ENCODE measurements at places on chromosomes 16 and 17.

GRCh38 chr16:76819226-76819916, 371.6 kb upstream of the MON1B start:
- no peak for DNase-seq

DNA sequence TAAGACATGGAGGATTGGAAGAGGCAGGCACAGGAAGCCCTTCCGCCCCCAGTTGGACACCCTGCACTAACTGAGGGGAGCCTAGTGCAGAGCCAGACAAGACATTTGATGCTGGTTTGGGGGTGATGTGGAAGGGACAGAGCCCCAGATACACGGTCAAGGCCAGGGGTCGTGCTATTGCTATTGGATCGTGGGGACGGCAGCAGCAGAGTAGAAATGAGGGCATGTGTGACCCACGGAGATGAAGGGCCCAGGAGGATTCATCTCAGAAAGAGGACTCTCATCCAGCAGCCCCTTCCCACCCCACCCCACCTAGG, 2.0 kb upstream of the VAMP2 start:
- DNase-seq = no peak

GRCh38 chr16:79482011-79482410, 118.5 kb downstream of the MAF start:
- DNase-seq = no peak

DNA sequence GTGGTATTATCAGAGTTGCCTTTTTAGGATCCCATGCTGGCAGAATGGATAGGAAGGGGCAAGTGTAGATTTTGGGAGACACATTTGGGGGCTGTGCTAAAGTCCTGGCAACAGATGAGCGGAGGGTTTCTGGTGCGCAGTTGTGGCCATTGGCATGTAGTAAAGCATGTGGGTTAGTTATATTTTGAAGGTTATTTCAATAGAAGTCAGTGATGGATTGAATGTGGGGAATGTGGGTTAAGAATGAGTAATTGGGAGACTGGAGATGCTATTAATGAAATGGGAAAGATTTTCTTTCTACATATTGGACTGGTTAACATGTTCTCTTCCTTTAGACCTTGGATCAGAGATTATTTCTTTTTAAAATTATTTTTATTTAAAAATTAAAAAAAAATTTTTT, 10.0 kb downstream of the DUS2 start:
- no peak for DNase-seq

DNA sequence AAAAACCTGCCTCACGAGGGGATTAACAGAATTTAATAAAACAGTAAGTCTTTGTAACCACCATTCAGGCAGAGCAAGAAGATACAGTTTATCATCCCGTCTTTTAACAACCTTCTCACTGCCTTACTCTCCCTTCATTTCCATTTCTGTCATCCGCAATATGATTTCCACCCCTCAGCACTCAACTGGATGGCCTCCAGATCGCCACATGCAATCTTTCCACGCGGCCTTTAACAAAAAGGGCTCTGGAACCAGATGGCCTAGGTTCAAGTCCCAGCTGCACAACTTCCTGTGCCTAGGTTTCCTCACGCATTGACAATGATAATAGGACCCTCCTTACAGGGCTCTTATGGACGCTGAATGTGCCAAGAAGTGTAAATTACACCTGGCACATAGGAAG, 103.6 kb downstream of the GAS7 start:
- no peak for DNase-seq

GRCh38 chr16:30766206-30766932, 4.2 kb downstream of the RNF40 start:
- DNase-seq = no peak

DNA sequence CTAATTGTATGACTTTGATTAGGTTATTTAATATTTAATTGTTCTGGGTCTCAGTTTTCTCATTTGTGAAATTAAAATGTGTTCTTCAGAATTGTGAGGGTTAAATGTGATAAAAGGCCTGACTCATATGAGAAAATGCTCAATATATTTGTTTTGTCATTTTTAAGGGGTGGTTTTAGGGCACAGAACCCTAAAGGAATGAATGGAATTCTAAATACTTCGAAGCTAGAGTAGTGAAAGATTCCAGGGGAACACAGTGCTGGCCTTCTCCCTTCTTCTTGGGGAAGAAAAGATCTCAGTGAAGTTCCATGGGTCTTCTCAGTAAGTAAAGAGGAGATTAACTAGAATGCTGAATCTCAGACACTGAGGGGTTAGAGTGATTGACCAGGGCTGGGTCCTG, 3.9 kb upstream of the SMPD3 start:
- DNase-seq = no peak

GRCh38 chr17:79651266-79651665, 40.4 kb upstream of the RBFOX3 start:
- DNase-seq = peak; percentile 28

DNA sequence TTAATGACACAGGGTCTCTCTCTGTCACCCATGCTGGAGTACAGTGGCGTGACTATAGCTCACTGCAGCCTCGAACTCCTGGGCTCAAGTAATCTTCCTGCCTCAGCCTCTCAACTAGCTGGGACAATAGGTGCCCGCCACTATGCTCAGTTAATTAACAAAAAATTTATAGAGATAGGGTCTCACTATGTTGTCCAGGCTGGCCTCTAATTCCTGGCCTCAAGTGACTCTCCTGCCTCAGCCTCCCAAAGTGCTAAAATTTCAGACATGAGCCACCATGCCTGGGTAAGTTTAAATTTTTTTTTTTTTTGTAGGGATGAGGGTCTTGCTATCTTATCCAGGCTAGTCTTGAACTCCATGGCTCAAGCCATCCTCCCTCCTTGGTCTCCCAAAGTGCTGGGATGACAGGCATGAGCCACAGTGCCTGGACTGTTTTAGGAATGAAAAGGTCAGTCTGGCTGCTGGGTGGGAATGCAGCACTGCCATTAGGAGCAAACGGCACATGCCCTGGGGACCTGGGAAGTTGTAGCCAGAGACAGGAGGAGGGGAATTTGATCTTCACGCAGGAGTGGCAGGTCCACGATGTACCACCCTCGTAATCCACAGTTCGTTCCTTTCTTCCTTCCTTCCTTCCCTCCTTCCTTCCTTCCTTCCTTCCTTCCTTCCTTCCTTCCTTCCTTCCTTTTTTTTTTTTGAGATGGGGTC, 106.7 kb downstream of the HAPSTR1 start:
- no peak for DNase-seq

- no peak for DNase-seq
Observed at GRCh38 chr16:64659866-64660265, 462.0 kb downstream of the CDH11 start.

DNA sequence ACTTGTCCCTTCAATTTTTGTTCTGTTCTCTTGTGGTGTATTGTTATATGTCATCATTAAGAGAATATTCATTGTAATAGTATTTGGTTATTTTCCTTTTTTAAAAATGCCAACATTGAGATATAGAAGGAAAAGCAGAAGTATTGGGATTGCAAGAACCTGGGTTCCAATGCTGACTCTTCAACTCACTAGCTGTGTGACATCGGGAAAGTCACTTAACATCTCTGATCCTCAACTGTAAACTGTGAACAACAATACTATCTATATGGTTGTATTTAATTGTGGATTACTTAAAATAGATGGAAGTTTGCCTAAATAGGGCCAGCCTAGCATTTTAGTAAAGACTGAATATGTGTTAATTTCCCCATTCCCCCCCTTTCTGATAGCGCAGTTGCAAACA, 55.8 kb downstream of the TMEM186 start:
- no peak for DNase-seq

GRCh38 chr16:57133886-57134285, 41.5 kb downstream of the CPNE2 start:
- no peak for DNase-seq

DNA sequence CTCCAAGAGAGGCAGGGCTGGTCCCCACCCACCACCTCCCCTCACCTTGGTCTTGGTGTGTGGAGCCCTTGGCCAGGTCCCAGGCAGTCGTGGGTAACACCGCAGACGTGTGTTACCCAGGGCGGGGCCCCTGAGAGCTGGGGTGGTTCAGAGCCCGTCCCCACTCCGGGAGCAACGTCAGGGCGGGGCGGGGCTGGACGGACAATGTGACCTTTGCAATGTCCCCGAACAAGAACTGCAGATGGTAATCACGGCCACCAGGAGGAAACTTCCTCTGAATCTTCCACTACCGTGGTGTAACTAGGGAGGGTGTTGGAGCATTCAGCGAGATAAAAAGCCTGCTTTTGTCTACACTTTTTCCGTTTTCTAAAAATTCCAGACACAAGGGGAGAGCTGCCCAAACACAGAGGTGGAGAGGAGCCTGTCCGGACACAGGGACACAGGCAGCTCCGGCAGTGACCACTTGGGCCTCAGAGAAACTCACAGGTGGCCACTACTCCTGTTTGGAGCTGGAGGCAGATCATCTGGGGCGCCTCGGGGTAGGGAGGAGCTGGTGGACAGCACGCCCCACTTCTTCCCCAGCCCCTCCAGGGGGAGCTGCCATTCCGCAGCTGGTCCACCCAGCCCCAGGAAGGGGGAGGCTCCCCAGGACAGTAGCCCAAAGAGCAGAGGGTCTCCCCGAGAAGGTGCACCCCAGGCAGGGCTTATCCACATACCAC, 14.2 kb upstream of the SLC38A10 start:
- peak; percentile 70 for DNase-seq

DNA sequence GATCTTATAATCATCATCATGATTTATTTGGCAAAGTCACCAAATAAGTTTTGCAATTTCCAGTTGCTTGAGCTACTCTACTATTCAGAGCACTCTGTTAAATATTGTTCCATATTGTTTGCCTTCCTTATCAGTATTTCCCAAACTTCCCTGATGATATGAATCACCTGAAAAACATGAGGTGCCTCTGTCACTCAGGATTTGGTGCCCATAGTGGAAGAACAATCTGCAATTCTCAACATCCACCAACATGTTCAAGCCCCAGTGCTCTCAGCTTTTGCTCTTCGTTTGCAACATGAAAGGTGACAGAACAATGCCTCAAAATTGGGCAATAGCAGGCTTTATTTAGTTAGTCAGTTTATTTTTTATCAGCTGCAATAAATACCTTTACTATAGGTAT, 28.6 kb upstream of the WSB1 start:
- DNase-seq = no peak

GRCh38 chr17:10177913-10178505, 20.4 kb downstream of the GAS7 start:
- no peak for DNase-seq

DNA sequence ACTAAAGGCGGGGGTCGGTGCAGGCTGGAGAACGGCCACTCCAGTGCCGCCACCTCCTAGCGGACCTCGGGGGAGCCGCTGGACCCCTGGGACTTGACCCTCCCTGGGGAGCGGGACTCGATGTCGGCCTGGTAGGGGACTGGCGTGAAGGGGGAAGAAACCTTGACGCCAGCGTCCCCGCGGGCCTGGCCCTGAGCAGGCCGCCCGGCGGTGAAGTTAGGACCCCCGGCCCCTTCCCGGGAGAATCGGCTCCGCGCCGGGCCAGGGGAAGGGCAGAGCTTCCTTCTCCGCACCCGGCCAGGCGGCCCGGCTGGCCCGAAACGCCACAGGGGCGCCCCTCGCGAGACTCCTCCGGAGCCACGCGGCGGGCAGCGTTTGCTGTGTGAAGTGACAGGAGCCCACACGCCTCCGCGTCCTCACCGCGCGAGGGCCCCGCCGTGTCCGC, 389 bp downstream of the DUS1L start:
- no peak for DNase-seq

DNA sequence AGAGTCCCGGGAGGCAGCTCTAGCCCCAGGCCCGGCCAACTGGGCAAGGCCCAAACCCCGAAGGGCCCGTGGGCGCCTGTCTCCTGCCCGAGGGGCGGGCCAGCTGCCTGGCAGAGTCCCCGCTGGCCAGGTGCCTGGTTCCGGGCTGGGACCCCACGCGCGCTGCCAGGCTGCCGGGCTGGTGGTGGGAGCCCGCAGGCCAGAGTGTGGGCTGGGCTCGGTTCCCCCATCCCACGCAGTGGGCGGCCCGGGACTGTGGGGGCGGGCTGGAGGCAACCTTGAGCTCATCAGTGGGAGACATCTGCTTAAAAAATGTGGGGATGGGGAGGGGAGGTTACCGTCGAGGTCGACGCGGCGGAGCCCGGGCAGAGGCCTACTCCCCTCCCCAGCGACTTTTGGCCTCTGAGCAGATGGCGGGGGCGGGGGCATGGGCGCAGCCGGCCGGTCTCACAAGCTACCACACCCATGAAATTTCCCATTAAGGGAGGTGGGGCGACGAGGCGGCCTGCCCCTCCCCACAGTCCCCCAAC, 176.4 kb upstream of the GSE1 start:
- no peak for DNase-seq

- DNase-seq = no peak
Observed at GRCh38 chr17:31877911-31878702, 19.1 kb upstream of the COPRS start.

GRCh38 chr17:36869856-36870719, 67.2 kb upstream of the LHX1 start:
- no peak for DNase-seq

GRCh38 chr17:49063652-49064051, 66.5 kb downstream of the IGF2BP1 start:
- DNase-seq = no peak

DNA sequence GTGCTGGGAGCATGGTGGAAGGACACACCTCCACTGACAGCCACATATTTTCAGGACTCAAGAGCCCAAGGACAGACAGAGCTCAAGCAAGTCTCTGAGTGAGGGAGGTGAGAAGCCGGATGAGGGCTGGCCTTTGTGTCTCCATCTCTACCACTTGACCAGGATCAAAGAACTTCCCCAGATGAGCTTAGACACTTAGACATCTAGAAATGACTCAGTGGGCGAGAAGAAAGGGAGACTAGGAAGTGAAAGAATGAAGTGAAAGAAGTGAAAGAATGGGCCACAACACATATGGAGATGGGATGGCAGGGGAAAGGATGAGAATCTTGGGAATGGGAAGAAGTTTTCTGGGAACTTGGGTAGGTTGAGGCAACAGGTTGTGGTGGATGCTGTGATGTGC, 274.9 kb upstream of the CCL2 start:
- no peak for DNase-seq

GRCh38 chr16:61836804-61837393, 199.3 kb downstream of the CDH8 start:
- no peak for DNase-seq

DNA sequence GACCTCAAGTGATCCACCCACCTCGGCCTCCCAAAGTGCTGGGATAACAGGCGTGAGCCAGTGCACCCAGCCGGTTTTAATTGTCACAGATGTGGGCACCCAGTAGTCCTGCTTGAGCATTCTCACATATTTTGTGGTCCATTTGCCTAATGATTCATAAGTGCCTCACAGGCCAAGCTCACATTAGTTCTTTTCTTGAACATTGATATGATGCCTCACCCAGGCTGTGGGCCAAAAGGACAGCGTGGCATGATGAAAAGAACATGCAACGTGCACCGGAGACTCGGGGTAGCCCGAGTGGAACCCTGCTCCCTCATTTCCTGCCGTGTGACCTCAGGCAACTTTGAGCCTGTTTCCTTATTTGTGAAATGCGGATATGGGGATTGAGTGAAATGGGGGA, 181.9 kb downstream of the SNX29 start:
- no peak for DNase-seq

Data from mesothelial cell of epicardium (in vitro differentiated cells).